ENCODE measurements at places on chromosomes 3 and 15. TPM values are rescaled to one million over a fixed set of nuclear protein-coding genes. Genes with fewer than 3 reads are reported as not detected.

Gene C15orf62
- total RNA-seq, result 0.83 TPM

DNA sequence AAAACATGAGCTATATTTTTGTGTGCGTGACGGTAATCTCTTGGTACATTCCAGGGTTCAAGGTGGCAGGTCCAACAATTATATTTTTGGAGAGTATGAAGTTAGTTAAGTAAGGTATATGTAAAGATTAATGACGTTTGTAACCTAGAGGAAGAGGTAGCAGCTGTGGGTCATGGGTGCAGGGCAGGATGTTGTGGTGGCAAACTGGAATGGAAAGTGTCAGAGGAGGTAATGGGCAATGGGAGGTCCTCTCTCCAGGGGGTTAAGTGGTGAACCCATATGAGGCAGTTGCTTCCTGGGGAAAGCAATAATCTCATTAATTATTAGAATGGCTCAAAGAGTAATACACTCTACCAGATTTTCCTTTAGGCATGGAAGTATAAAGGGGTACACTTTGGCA lies 1.0 kb upstream of the CD200R1L start:
- no peak overlapping the region for H3K4me3 ChIP-seq
- no peaks in the 10 kb centered on the region for H3K27me3 ChIP-seq
- no peak for DNase-seq
- no peak overlapping the region for H3K27ac ChIP-seq
- no peaks in the 10 kb centered on the region for H3K36me3 ChIP-seq

- no peak overlapping the region for H3K4me3 ChIP-seq
- peaks cover 42% of the 10 kb centered on the region for H3K36me3 ChIP-seq
- no peak overlapping the region for H3K27ac ChIP-seq
- no peaks in the 10 kb centered on the region for H3K27me3 ChIP-seq
- H3K4me1 ChIP-seq, result no peaks in the 10 kb centered on the region
- no peak for DNase-seq
Observed at GRCh38 chr3:38524141-38524739, 28.1 kb downstream of the EXOG start.

Gene FAM174B
- total RNA-seq, result 7.1 TPM

GRCh38 chr3:121749276-121750086 lies at the start of gene GOLGB1:
Gene GOLGB1 (minus strand): TSS chr3:121749741. CDS start chr3:121730971, 18,770 bp downstream.
- H3K4me1 ChIP-seq, result no peaks in the 10 kb centered on the region
- H3K27me3 ChIP-seq, result no peaks in the 10 kb centered on the region
- peak within 1 kb of the TSS; percentile 81 for H3K4me3 ChIP-seq
- peak within 1 kb of the TSS; percentile 92 for H3K27ac ChIP-seq
- H3K36me3 ChIP-seq, result no peaks in the 10 kb centered on the region

DNA sequence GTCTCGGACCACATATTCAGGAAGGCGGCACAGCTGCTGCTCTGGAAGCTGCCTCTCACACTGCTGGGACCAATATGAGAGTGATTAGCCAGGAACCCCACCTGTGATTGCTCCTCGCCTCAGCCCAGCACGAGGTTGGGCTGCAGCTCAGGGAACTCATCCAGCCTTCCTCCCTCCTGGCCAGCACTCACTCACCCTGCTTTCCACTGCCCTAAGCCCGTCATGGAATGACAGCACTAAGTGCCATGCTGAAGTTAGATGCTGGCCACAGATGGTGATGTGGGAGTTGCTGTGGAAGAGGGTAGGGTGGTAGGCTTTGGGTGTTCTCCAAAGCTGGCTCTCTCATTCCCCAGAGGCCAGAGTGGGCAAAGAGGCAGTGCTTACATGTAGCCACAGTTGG lies 7.3 kb downstream of the MST1R start:
- H3K27me3 ChIP-seq, result no peaks in the 10 kb centered on the region
- peaks cover 13% of the 10 kb centered on the region for H3K4me1 ChIP-seq
- no peak overlapping the region for H3K27ac ChIP-seq
- H3K4me3 ChIP-seq, result no peak overlapping the region

- no peaks in the 10 kb centered on the region for H3K27me3 ChIP-seq
- H3K4me3 ChIP-seq, result no peak overlapping the region
- H3K36me3 ChIP-seq, result no peaks in the 10 kb centered on the region
- no peaks in the 10 kb centered on the region for H3K4me1 ChIP-seq
- H3K27ac ChIP-seq, result no peak overlapping the region
Observed at GRCh38 chr3:78764634-78765033, 1003.2 kb downstream of the ROBO1 start.

- H3K4me1 ChIP-seq, result no peaks in the 10 kb centered on the region
- no peaks in the 10 kb centered on the region for H3K27me3 ChIP-seq
- no peak overlapping the region for H3K27ac ChIP-seq
- H3K4me3 ChIP-seq, result no peak overlapping the region
- no peak for DNase-seq
- H3K36me3 ChIP-seq, result no peaks in the 10 kb centered on the region
Observed at GRCh38 chr15:79341396-79341795, 30.5 kb downstream of the TMED3 start.

Gene PAQR5
- 5.0 TPM for total RNA-seq

- peaks cover 33% of the 10 kb centered on the region for H3K4me1 ChIP-seq
- no peak for DNase-seq
- no peak overlapping the region for H3K4me3 ChIP-seq
- H3K36me3 ChIP-seq, result no peaks in the 10 kb centered on the region
- H3K27me3 ChIP-seq, result no peaks in the 10 kb centered on the region
Observed at GRCh38 chr15:38128921-38129320, 123.7 kb upstream of the SPRED1 start.

GRCh38 chr3:87324609-87325008 lies 48.2 kb upstream of the POU1F1 start:
- H3K27ac ChIP-seq, result no peak overlapping the region
- H3K27me3 ChIP-seq, result no peaks in the 10 kb centered on the region
- no peak for DNase-seq
- no peaks in the 10 kb centered on the region for H3K4me1 ChIP-seq

- H3K27me3 ChIP-seq, result no peaks in the 10 kb centered on the region
- no peak overlapping the region for H3K27ac ChIP-seq
- H3K4me1 ChIP-seq, result no peaks in the 10 kb centered on the region
- no peak overlapping the region for H3K4me3 ChIP-seq
- no peak for DNase-seq
Observed at GRCh38 chr15:96093063-96093462, 237.4 kb upstream of the NR2F2 start.

- no peak for DNase-seq
- no peaks in the 10 kb centered on the region for H3K27me3 ChIP-seq
- H3K27ac ChIP-seq, result no peak overlapping the region
- no peak overlapping the region for H3K4me3 ChIP-seq
- no peaks in the 10 kb centered on the region for H3K36me3 ChIP-seq
- H3K4me1 ChIP-seq, result peaks cover 11% of the 10 kb centered on the region
Observed at GRCh38 chr3:107521469-107522059, 1.2 kb upstream of the BBX start.

- no peak overlapping the region for H3K4me3 ChIP-seq
- H3K4me1 ChIP-seq, result no peaks in the 10 kb centered on the region
- DNase-seq, result no peak
- no peaks in the 10 kb centered on the region for H3K27me3 ChIP-seq
- peak overlapping the region; percentile 91 for H3K27ac ChIP-seq
- no peaks in the 10 kb centered on the region for H3K36me3 ChIP-seq
Observed at GRCh38 chr3:152394246-152394645, 125.5 kb downstream of the MBNL1 start.

- H3K4me3 ChIP-seq, result no peak overlapping the region
- no peaks in the 10 kb centered on the region for H3K36me3 ChIP-seq
- H3K4me1 ChIP-seq, result peaks cover 5% of the 10 kb centered on the region
- no peaks in the 10 kb centered on the region for H3K27me3 ChIP-seq
Observed at GRCh38 chr15:50053055-50053856, 65.8 kb downstream of the ATP8B4 start.

DNA sequence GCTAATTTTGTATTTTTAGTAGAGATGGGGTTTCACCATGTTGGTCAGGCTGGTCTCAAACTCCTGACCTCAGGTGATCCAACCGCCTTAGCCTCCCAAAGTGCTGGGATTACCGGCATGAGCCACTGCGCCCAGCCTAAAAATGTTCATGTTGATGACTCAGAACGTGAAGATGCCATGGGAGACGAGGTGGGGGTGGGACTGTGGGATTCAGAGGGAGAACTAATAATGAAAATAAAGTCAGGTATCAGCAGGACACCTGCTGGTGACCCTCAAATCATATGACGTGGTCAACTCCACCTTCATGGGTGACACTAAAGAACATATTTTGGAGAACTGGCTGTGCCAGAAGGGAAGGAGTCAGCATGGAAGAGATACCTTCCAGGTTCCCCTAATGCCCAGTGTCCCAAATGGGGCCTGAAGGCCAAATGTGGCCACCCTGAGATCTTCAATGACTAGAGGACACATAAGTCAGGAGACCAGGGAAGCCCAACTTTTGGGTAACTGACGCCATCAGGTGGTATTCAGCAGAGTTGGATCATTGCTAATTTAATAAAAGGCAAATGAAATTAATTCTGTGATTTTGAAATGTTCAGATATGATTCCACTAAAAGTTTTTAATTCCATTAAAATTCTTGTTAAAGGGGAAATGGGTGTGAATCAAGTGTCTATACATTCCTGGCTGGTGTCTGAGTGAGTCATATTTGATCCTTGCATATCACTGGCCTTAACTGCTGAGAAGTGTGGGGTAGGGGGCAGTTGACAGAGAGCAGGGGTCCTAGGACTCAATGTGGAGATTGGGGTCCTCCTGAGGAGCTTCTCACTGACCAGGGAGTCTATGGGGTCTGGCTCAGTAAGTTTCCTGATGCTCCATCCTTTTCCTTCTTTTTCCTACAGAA lies 88.6 kb upstream of the GSK3B start:
- H3K4me3 ChIP-seq, result no peak overlapping the region
- H3K36me3 ChIP-seq, result no peaks in the 10 kb centered on the region
- no peak for DNase-seq
- H3K4me1 ChIP-seq, result no peaks in the 10 kb centered on the region

Gene LHFPL4
- total RNA-seq, result not detected

Gene CTXN2
- total RNA-seq, result not detected
